ENCODE measurements at places on chromosomes 4 and X.
A peak's percentile ranks its signal among the peaks of the same experiment; 100 is the strongest.

DNA sequence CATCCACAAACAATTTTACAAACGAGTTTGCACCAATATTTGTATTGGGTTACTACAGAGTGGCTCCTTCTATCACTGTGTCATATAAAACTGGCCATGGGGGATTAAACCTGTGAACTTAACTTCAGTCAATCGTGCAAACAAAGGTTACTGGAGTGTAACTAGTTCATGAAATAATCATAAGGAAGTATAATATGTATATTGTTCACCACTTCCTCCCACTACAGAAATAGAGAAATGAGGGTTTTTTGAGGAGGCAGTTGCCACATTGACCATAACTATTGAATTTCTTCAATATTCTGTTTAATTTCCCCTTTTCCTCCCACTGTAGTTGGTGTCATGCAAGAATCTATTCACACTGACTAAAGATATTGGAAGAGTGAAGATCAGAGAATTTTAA, at the start of gene GPR82:
Gene GPR82, plus strand, starts transcription at position 356 of the 400 bp plus-strand sequence. CDS start 2,846 bp downstream, outside the sequence.
- DNase-seq: no peak

DNA sequence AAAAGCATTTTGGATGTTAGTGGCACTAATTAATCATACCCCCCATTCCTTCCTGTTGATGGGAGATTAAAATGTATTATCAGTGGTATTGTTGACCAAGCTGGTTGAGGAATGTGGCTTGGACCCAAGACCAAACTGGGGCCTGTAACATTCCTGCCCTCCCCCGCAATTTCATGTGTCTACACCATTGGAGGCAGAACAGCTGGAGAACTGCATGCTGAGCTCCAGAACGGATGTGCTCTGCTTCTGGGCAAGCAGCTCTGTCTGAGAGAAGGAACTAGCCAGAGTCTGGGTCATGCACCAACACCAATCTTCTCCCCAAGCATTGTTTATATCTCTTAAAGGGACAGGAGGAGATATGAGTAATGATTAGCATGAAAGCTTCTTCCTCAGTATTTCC, 185.5 kb downstream of the CEP135 start:
- DNase-seq: no peak

DNA sequence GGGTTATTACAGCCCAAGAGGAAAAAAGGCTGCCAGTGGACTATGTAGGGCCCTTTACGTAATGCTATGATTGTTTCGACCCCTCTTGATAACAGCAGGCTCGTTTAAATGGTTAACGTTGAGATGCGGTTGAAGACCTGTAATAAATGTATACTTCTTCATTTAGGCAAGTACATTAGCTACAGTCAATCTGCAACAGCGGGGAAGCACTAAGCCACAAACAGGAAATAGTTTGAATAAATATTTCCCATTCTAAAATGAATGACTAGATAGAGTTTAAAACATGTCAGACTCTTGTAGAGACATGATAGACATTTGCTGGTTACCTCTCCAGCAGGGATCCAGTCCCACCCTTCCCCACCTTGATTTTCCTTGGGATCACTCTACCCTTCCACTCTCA, 38.1 kb upstream of the STIM2 start:
- no peak for DNase-seq

- DNase-seq: no peak
Observed at GRCh38 chr4:26524011-26524410, 33.7 kb upstream of the CCKAR start.

- no peak for DNase-seq
Observed at GRCh38 chr4:165425629-165426028, 46.8 kb downstream of the CPE start.

- no peak for DNase-seq
Observed at GRCh38 chrX:40207626-40208025, 109.9 kb upstream of the BCOR start.

DNA sequence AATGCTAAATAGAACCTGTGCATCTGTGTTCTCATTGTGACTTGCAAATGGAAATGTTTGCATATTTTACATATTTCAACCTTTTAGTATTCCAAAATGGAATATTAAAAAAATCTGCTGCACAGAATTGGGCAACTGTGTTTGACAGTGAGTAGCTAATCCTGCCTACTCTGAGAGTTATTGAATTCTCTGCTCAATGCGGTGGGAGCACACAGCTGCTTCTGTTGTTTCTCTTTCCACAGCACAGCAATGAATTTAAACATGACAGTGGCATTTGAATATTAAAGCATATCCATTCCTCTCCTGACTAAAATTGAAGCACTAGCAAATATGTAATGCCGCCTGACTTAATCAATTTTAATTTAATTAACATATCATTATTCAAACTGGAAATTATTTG, 366.6 kb downstream of the GASK1B start:
- DNase-seq: no peak

DNA sequence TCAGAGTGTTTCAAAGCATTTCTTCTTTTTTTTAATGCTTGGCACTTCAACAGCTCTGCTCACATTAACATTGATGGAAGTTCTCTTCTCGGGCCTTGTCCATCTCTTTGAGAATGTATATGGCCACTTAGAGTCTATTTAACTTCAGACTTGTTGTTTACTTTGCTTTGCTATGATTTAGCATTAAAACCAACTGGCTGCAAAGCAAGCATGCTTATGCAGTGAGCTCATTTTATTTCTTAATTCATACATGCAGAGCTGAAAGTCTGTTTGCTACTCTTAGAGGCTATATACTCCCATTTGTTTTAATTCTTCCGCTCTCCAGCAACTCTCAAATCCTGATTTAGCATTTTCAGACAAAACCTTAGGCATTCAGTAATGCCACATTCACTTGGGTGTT, 107.6 kb upstream of the PACRGL start:
- no peak for DNase-seq

- no peak for DNase-seq
Observed at GRCh38 chr4:88757067-88757466, 59.4 kb upstream of the NAP1L5 start.

DNA sequence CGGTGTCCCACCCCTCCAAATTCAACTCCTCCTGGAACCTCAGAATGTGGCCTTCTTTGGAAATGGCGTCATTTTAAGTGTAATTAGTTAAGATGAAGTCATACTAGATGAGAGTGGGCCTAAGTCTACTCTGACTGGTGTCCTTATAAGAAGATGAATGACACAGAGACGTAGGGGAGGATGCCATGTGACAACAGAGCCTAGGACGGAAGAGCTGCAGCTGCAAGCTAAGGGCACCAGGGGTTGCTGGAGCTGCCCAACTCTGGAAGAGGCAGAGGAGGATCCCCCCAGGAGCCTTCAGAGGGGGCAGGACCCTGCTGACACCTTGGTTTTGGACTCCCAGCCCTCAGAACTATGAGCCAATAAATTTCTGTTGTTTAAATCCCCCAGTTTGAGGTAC, 115.1 kb downstream of the STK32B start:
- DNase-seq: no peak

GRCh38 chrX:71378732-71379131, 12.6 kb downstream of the TAF1 start:
- no peak for DNase-seq

GRCh38 chr4:102787096-102787881, 26.5 kb upstream of the MANBA start:
- no peak for DNase-seq

- DNase-seq: no peak
Observed at GRCh38 chr4:48343551-48343950, 2.2 kb downstream of the SLAIN2 start.

DNA sequence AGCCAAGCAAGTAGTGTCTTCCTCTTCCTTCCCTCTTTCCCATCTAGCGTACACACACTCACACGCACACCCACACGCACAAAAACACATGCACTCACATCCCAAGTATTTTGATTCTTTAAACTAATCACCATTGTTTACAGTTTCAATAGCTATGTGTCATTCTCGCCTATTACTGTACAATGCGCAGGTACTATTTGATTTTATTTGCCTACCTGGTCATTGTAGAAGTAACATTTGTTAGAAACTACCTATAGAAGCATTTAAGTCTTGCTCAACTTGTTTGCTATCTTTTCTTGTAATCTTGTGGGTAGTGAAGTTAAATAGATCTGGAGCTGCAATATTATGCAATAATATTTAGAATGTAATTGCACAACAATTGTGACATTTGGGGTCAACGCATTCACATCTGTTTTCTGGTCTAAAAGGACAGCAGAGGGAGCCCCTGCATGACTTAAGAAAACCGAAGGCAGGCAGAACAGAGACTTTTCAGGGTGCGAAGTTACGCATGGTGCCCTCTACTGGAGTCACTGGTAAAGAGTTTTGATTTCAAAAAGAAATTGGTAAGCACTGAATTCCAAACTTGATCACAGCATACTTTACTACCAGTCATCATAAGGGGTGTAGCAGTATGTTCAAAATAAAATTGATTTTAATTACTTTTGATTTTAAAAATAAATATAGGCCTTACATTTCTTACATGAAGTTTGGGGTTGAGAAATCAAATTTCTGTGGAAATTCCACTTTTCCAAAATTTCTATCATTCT, 503.3 kb upstream of the FAM241A start:
- peak; percentile 49 for DNase-seq

GRCh38 chr4:15027921-15028435, 25.7 kb downstream of the CPEB2 start:
- no peak for DNase-seq

DNA sequence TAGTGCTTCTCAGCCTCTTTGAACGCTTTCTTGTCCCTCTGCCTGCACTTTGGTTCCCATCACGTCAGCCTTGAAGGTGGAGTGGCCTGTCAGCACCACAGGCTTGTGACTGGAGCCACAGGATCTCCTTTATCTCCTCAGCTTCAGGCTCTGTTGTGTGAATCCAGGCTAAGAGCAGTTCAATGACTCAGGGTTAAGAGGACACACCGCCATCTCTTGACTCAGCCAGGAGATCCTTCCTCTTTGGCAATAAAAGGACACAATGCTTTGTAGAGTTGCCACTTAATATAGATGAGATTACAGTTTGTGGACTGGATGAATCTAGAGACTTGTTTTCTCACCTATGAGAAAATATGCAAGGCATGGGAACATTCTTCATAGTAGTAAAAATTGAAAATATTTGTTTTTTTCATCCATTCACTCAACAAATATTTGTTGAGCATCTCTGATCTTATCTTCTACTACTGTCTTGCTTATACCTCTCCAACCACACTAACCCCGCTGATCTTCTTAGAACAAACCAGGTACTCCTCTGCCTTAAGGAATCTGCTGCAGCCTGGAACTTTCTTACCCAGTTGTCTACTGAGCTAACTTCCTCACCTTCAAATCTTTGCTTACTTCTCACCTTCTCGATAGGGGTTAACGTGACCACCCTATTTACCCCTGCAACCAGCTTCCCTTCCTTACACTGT, 62.3 kb downstream of the UCHL1 start:
- no peak for DNase-seq

GRCh38 chr4:85482010-85482738, 7.2 kb downstream of the ARHGAP24 start:
- DNase-seq: peak; percentile 13

DNA sequence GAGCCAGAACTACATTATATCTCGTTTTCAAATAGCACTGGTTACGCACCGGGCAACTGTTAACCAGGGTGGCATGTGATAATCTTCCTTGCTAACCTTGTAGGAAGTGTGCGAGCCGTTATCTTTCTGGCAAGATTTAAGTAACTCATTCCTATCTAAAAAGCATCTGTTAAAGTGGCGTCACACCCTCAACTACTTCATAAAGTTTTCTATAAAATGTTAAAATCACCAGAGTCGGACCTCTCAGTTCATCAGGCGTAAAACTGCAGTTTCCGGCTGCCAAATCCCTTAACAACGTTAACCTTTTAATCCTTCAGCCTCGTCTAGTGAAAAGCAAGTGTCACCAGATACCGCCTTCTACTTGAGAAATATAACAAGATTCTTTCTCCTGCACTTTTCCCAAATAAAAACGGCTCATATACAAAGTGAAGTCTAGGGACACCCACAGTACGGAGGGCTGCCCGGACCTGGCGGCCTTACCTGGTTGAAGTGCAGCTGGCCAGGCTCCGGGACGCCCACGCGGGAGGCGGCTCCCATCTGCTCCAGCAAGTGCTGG, 1.2 kb downstream of the SLC39A8 start:
- DNase-seq: peak; percentile 13

- DNase-seq: no peak
Observed at GRCh38 chr4:183554346-183554686, 49.5 kb downstream of the ING2 start.

DNA sequence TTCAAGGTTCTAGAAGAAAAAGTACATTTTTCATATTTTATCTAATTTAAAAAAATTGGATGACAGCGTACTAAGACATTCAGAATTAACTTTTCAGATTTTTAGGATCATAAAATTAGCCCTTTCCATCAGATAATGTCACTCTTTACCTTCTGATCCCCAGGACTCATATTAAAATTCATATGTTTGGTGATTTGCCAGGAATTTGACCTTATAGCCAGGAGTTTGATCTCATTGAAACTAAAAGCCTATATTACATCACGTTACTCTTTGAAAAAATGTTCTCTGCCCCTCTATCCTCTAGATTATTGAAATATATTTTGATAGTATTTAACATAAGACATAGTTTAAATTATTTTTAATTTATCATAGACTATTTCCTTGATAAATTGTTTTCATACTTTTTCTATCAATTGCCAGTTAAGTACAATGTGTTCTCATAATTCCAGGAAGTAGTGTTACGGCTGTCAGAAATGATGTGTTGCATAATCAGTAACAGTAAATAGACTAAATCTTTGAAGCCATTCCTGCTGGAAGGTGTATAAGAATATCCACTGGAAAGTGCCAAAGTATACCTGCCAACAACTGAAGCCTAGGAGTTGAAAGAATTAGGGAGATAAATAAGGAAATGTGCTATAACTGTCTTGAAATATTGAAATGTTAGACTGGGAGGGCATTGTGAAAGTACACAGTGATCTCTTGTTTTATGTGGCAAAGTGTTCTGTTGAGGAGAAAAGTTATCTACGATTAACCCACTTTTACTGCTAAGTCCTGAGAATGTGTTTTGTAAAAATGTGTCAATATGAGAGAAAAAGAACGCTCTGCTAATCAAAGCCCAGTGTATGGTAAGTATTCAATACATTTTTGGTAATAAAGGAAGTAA, 32.9 kb upstream of the PDGFC start:
- DNase-seq: no peak

DNA sequence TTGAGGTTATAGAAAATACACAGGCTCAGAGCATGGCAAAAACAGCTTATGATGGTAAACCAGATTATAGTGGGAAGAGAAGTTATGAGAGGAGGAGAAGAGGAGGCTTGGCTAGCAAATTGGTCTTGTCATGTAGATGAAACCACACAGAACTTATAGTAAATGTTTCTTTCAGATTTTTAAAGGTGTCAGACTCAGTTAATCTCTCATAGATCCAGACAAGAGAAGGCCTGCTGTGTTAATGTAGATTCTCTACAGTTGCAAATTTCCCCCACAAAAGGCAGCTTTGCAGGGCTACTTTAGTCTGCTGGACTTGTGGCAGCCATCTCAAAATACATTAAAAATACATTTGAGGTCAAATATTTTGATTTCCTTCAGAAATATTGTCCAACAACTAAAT, 1731.7 kb downstream of the ARAP2 start:
- no peak for DNase-seq

Measured in H7 (cell line).